M059J (cell line): ENCODE measurements at places on chromosomes 13 and 19. TPM values are rescaled to one million over a fixed set of nuclear protein-coding genes. Genes with fewer than 3 reads are reported as not detected.
A peak's percentile ranks its signal among the peaks of the same experiment; 100 is the strongest.

DNA sequence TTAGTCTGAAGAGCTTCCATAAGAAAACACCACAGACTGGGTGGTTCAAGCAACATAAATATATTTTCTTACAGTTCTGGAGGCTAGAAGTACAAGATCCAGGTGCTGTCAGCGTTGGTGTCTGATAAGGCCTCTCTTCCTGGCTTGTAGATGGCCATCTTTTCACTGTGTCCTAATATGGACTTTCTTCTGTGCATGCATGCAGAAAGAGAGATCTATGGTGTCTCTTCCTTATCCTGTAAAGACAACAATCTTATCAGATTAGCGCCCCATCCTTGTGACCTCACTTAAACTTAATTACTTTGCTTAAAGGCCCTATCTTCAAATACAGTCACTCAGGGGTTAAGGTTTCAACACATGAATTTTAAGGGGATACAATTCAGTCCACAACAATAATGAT is 14.1 kb upstream of the NDFIP2 start:
- no peak for DNase-seq

DNA sequence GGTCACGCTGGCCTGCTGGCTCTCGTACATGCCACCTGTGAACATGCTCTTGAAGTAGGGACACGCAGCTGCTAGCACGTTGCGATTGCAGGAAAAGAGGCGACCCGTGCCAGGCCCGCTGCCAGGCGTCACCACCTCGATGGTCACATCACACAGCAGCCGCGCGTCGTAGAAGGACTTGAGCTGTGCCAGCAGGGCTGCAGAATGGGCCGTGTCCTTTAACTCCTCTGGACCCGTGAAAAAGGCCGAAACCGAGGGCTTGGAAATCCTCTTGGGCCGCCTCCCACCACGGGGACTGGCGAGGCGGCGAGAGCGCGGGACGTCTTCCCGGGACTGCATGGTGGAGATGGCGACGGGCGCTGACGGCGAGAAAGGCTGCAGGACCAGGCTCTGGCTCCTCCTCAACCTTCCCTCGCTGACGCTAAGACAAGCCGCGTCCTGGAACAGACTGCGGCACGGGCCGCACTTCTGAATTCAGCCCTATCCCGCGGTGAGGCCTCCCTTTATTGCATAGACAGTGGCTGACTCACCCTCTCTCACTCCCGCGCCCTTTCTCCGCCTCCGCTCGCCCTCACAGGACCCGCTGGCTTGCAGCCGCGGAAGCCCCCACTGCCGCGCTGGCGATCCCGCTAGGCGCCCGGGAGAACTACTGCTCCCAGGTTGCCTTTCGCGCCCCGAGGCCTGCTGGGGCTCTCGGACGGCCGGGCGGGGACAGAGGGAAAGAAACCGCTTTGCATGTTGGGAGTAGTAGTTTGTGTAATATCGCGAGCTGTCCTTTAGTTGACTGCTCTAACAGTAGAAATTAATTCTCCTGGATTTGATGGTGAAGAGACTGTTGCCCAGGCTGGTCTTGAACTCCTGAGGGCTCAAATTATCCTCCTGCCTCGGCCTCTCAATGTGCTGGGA is at the start of gene KBTBD7:
TSS of gene KBTBD7 (minus strand) at position 651 of the 906 bp plus-strand sequence. CDS start at position 339, 312 bp downstream.
- DNase-seq, result peak; percentile 96

- no peak for DNase-seq
Observed at GRCh38 chr13:98918771-98919170, 59.1 kb downstream of the DOCK9 start.

DNA sequence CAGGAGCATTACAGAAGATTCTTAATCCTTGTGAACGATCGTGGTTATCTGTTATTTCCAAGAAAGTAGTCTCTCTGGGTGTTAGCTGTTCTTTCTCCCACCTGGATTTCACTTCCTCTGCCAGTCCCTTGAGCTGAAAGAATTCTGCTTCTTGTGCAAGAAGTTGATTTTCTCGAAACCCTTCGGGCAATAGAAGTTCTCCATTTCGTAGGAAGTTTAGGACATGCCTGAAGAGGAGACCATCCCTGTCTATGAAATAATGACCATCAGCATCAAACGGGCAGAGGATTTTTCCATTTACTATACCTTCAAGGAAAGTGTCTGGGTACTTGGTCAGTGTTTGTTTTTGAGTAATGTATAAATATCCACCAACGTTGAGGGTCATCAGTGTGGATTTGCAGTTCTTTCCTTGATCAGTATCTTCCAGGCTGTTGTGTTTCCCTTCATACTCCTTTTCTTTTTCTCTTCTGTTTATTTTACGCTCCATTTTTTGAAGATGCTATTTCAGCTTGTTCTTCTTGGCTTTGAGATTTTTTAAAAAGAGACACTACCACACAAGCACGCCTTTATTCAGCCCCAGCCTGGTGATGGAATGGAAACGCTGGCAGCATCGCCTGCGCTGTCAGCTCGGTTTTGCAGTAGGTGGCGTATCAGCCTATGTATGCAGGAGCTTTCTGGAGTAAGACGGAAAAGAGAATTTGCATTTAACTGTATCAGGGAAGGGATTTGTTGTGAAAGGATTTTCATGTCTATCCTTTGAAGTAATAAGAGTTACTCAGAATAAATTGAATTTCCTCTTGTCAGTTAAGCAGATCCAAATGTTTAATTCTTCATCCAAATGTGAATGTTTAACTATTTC is 6.5 kb downstream of the KCTD4 start:
- DNase-seq, result no peak

DNA sequence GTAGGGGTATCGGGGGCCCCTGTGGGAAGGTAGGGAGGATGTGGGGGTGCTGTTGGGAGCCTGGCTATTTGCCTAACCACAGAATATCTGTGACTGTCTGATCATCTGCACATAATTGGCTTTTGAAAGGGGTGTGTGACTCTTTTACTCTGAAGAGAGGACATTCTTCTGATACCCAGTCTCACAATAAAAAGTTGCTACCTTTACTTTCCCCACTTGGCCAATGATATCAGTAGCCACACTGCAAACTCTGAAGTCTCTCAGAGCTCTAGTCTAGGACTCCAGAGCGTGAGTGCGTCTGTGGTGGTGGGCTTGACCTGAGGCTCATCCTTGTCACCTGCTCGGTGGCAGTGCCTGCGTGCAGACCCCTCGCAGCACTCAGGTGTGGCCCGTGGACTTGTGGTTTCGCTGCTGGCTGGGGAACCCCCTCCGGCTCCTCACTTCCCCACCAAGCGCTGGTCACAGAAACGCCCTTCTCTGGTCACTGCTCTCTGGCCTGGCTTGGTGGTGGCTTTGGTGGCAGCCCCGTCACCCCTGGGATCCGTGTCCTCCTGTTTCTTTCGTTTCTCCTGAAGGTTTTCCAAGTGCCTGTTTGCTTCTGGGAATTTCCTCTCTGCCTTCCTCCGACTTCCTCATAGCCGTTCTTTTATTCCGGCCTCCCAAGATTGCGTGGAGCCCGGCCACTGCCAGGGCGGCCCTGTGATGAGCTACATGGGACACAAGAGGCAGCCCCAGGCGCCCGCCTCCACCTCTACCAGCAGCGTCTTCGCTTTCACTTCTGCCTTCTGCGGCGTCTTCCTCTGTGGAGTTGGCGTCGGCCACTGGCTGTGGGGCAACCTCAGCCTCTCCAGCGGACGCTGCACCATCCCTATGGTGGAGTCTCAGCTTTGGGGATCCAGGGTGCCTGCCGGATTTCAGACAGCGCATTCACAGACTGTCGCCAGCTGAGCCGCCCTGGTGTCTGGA is 78.0 kb downstream of the ATP11A start:
- DNase-seq, result no peak

- DNase-seq, result no peak
Observed at GRCh38 chr13:20567881-20568528, 1.0 kb downstream of the IFT88 start.

The KISS1R gene
- not detected in 2 replicates for total RNA-seq

The UBXN6 gene
- total RNA-seq, result 78.5 and 127 TPM in 2 replicates

The PLK5 gene
- not detected in 2 replicates for total RNA-seq
